ENCODE measurements at places on chromosomes 5 and 9.
A peak's percentile ranks its signal among the peaks of the same experiment; 100 is the strongest.

- no peak for DNase-seq
These were observed 34.3 kb upstream of the SPATA31D4 start for GRCh38 chr9:81893929-81894328.

DNA sequence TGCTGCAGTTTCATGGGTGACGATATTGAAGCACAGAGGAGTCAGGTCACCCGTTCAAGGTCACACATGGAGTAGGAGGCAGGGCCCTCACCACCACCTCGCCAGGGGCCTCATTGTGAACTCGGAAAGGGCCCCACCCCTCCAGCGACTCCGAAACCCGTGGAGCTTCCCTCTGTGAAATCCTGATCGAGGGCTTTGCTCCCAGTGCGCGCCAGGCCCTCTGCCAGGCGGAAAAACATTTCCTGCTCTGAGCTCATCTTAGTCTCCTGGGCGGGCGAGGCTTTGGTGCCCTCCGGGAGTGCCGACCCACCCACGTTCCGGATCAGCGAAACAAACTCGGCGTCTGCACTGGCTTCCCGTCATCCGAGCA is 75.0 kb upstream of the FCN1 start:
- DNase-seq = no peak

GRCh38 chr5:63596254-63596653 is 366.0 kb downstream of the HTR1A start:
- DNase-seq = no peak

DNA sequence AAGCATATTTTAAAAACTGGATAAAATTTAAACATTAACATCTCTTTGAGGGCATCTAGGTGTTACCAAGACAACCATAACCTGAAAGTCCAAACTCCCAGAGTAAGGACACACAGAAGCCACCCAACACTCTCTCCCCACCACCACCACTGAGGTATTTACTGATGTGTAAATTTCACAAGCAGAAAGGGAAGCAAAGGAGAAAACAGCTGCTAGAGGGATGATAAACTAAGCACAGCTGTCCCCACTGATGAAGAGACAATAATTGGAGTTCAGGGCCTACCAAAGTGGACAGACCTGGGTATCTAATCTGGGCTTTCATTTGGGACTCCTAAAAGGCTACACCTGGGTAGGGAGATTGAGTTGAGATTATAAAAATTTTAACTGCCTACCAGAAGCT is 63.6 kb downstream of the FRMD3 start:
- DNase-seq = no peak

- DNase-seq = peak; percentile 54
These were observed 226.9 kb downstream of the MSX2 start for GRCh38 chr5:174951151-174951780.

DNA sequence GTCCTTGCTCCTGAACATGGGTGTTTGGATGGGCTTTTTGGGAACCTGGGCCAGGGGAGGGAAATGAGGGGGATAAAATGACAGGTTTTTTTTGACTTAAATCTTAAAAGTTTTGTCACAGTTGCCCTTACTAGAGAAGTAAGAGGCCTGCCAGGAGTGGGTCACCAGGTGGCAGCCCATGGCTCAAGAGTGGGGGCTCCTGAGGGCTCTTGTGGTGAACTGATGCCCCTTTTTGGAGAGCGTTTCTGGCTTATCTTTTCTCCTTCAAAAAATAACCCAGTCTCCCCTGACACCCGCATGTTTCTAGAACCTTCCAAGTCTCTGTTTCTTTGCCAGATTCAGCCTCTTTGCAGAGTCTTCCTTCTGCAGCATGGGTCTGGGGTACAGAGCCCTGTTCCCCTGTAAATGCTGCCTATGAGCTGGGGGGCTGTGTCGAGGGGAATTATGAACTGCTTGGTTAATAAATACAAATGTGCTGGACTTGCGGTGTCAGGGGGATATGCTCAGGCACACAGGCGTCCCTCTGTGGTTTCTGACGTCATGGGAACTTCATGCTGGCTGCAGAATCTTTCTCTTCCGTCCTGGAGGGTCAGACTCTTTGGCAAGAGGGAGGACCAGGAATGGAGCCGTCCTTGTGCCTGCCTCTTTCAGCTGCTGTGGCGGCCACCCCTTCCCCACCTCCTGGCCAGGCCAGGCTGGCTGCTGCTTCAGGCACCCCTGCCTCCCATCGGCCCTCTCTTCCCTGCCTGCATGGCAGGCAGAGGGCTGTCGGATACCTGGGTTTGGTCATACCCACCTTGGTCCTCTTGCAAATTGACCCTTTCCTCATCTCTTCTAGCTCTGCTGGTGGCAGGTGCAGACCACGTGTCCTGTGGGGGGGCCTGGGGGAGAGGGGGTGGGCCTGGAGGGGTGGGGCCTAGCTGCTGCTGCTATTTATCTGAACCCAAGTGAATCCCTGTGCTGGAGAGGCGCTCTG is 30.1 kb downstream of the PTPA start:
- peak; percentile 13 for DNase-seq

Data from CD4-positive, alpha-beta T cell treated with Interleukin-6 for 4 hours (primary cell).